Mesendoderm (in vitro differentiated cells): ENCODE measurements at places on chromosomes 12 and 14.
A peak's percentile ranks its signal among the peaks of the same experiment; 100 is the strongest.

DNA sequence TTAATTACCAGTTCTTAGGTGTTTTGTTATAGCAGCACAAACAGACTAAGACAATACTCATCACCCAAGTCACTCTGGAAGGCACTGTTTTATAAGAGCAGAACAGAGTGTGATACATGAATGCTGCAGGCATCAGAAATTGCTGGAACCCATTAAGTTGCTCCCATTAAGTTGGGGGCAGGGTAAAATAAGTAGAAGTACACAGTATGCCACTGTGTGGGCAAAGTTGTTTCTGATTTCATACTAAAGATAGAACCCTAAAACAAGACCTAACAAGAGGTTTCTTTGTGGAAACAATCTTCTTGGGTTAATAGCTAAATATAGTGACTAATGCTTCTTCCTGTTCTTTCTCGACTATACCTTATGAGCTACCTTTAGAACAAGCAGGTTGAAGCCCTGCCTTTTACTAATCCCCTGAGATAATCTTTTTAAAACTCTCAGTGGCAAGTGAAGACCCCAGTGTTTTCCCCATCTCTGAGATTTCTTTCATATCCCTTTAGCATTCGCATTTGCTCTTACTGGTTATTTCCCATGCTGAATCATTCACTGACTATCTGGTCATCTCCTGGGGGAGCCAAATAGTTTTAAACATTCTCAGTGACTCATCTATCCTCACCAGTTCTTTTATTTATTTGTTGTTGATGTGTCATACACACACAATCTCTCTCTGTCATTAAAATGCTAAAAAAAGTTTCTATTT lies 52.3 kb downstream of the SOCS2 start:
- H3K27ac ChIP-seq = no peak overlapping the region
- H3K4me1 ChIP-seq = no peaks in the 10 kb centered on the region
- H3K4me3 ChIP-seq = no peak overlapping the region
- peak; percentile 82 for DNase-seq
- H3K36me3 ChIP-seq = no peaks in the 10 kb centered on the region

DNA sequence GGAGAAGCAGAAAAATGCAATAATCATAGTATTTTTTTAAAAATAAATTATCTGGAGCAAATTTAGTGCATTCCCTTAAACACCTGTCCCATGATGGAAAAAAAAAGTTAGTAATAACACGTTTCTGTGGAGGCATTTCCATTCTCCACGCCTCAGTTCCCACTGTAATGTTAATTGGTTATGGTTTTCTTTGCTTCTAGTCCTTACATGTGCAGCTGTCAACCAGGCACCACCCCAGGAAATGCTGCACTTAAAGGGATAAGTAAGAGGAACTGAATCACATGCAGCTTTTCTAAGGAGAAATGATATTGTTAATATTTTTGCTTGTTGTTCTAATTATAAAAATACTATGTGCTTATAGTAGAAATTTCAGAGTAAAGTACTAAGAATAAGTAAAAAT lies 240.3 kb downstream of the ZFP36L1 start:
- peaks cover 16% of the 10 kb centered on the region for H3K4me1 ChIP-seq
- H3K4me3 ChIP-seq = no peak overlapping the region

GRCh38 chr12:96015672-96016071 lies 19.5 kb upstream of the HAL start:
- H3K27me3 ChIP-seq = no peaks in the 10 kb centered on the region
- H3K36me3 ChIP-seq = peaks cover 3% of the 10 kb centered on the region
- H3K4me3 ChIP-seq = no peak overlapping the region
- peak; percentile 59 for DNase-seq
- H3K4me1 ChIP-seq = no peaks in the 10 kb centered on the region

GRCh38 chr12:103540319-103540718 lies 44.6 kb upstream of the C12orf42 start:
- H3K4me3 ChIP-seq = no peak overlapping the region
- no peaks in the 10 kb centered on the region for H3K27me3 ChIP-seq

DNA sequence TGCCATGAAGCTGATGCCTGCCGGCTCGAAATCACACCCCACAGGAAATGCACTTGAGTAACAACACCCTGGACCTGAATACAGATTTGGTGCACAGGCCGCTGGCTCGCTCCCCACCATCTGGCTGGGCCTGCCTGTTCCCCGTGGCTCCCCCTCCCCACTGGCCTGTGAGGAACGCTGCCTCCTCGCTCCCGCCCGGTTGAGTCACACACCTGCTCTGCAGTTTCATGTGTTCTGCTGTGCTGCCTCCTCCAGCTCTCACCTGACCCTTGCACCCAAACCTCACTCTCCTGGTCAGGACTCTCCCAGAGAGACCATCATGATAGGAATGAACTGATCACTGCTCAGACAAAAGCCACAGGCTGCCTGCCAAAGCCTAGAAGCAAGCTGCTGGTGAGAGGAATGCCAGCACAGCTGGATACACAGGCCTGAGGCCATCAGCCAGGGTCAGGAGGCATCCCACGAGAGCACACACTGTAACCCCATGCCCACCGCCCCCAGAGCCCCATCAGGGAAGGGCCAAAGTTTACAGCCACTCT lies 3.8 kb upstream of the SIVA1 start:
- no peaks in the 10 kb centered on the region for H3K36me3 ChIP-seq
- no peak overlapping the region for H3K27ac ChIP-seq
- H3K4me1 ChIP-seq = peaks cover 3% of the 10 kb centered on the region
- H3K4me3 ChIP-seq = no peak overlapping the region
